ENCODE measurements at places on chromosomes 12 and 14.

GRCh38 chr12:21453312-21453852 lies 15.9 kb downstream of the PYROXD1 start:
- DNase-seq: no peak

DNA sequence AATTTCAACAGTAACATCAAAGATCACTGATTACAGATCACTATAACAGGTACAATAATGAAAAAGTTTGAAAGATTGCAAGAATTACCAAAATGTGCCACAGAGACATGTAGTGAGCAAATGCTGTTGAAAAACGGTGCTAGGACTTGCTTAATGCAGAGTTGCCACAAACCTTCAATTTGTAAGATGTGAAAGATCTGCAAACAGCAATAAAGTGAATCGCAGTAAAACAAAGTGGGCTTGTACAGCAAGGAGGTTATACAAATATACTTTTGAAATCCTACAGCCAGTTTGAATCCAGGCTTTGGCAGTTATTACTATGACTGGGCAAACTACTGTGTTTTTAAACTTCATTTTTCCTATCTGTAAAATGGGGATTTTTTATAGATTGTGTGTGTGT lies 1.0 kb upstream of the PLEKHA5 start:
- DNase-seq: no peak

DNA sequence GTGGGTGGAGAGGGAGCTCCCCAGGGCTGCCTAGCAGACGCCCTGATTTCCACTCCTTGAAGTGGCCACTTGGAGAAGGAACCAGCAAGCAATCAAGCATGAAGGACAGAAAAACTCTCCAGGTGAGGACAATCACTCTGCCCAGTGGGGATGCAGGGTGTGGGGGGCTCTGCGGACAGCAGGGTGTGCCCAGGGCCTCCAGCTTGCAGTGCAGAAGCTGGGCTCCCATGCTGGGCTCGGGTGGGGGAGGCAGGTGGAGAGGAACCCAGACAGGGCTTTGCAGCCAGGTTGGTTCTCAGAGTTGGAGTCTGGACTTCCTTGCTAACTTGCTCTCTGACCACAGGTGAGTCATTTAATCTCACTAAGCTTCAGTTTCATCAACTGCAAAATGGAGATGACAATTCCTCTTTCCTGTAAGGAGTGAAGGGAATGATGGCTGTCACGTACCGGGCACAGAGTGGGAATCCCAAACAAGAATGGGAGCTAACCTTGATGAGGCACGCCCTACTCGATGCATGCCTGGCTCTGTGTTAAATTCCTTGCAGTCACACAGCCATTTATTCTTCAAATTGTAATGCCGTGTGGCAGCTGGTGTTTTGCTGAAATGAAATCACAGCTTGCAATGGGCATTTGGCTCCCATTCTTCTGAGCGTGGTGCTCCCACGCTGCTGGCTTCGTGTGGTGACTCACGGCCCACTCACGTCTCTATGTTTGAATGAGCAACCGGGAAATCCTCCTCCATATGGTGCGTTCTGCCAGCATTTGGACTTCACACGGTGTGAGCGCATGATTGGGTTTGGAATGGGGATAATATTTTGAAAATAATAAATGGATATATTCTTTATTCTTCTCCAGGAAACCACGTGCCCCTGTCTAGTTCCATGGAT lies 75.2 kb downstream of the PRIMA1 start:
- DNase-seq: no peak

DNA sequence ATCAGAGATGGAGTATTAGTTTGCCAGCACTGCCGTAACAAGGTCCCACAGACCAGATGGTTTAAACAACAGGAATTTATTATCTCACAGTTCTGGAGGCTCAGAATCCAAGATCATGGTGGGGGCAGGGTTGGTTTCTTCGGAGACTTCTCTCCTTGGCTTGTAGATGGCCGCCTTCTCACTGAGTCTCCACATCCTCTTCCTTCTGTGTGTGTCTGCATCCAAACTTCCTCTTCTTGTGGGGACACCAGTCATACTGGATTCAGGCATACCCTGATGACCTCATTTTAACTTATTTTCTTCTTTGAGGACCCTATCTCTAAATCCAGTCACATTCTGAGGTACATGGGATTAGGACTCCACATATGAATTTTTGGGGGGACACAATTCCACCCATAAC lies 455.5 kb downstream of the RGS6 start:
- DNase-seq: no peak

DNA sequence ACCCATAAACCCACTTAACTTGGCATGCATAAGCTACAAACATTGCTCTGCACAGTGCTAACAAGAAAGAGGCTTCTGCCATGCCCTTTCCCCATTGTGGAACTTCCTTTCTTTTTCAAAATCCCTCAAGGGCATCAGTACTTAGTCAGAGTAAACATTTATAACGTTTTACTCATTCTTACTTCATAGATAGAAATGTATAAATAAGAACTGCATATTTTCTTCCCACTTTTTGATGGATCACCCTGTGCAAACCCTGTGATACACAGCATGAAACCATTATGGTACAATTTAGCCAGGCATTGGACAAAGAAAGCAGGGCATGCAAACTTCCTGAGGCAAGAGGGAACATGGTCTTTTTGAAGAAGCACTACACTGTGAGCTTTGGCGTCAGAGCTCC lies 113.8 kb upstream of the FOXG1 start:
- DNase-seq: no peak

- DNase-seq: no peak
Measured at GRCh38 chr12:125696054-125696453, 630.8 kb downstream of the AACS start.

- no peak for DNase-seq
Measured at GRCh38 chr14:62053188-62053587, 291.0 kb downstream of the SNAPC1 start.

DNA sequence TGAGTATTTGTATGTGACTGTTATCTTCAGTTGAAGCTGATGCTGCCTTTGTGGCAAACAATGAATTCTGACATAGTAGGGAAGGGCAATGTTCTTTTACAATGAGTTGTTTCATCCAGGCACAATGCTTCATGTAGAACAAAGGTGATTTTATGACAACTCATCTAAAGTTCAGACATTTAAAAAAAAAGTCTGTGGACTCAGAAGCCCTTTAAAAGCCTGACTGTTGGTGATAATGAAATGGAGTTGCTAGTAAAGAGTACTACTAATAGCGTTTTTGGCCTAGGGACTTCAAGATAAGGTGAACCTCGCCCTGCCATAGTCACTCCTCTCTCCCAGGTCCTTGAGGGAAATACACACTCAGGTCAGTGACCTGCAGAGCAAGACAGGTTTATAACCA lies 105.1 kb downstream of the AKAP6 start:
- DNase-seq: no peak

DNA sequence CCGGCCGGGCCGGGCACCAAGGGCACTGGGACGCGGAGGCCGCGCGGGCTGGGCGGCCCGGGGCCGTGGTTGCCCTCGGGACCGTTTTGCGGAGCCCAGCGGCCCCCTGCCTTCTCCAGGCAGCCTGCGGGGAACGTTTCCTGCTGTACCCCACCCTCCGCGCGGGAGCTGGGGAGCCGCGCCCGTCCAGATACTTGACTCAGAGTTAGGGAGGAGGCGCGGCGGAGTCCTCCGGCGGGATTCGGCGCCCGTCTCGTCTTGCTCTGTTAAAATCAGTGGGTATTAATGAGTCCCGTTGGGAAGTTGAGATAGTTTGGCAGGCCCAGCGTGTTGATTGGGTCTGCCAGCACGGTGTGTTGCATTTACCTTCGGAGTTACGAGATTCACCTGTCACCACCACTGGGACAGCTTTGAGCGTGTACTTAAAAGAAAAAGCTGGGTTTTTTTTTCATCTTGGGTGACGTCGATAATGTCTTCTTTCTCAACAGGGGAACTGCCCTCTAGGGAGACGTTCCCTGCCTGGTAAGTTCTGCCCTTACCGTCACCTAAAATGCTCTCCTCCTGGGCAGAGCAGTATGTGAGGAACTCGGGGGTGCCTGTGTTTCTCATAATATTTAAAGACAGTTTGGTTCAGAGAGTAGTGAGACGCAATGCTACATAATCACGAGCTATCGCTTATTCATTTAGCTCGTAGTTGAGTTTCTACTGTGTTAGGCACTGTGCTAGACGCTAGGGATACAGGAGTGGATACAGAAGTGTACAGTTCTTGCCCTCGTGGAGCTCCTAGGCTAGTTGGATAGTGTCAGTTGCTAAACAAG lies 596 bp downstream of the DLST start:
- DNase-seq: peak; percentile 22

- no peak for DNase-seq
Measured at GRCh38 chr14:100341301-100342031, 18.3 kb downstream of the SLC25A47 start.

GRCh38 chr12:104215638-104216297 lies at the start of gene TXNRD1:
TXNRD1 (plus strand) TSS chr12:104215779; CDS start chr12:104215803, 24 bp downstream.
- peak; percentile 71 for DNase-seq
